ENCODE measurements at places on chromosomes 2 and 18.

DNA sequence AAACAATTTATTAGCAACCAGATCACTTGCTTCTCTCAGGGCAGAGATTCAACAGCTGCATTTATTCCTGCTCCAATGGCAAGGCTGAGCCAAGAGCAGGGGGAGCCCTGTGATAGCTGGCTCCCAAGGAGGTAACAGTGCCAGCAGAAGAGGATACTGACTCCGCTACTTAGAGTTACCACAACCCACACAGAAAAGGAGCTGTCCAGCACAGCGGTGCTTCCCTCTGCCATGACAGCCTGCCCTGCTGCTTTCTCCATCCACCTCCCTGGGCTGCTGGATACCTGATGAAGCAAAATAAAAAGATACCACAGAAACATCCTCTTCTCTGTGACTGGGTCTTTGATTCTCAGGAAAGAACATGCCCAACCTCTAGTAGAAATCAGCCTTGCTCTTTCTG lies 467.2 kb downstream of the LRRTM4 start:
- no peak for DNase-seq

GRCh38 chr18:46332286-46332801 lies 228.2 kb downstream of the HAUS1 start:
- no peak for DNase-seq

DNA sequence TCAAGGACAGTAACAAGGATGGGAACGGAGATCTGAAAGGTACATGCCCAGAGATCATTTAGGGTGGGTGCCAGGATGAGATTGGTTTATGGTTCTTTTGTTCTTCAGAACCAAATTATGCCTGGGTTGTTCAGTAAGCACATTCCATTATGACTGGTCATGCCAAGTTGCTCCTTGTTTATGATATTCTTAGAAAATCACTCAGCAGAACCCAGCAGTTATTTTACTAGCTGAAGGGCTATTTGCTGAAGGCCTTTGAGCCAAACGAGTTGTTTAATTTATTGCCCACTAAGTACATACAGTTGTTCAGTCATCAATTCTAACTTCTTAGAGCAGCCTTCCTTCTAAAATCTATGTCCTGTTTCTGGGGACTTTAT lies 635 bp downstream of the SLC3A1 start:
- DNase-seq, result peak; percentile 9

DNA sequence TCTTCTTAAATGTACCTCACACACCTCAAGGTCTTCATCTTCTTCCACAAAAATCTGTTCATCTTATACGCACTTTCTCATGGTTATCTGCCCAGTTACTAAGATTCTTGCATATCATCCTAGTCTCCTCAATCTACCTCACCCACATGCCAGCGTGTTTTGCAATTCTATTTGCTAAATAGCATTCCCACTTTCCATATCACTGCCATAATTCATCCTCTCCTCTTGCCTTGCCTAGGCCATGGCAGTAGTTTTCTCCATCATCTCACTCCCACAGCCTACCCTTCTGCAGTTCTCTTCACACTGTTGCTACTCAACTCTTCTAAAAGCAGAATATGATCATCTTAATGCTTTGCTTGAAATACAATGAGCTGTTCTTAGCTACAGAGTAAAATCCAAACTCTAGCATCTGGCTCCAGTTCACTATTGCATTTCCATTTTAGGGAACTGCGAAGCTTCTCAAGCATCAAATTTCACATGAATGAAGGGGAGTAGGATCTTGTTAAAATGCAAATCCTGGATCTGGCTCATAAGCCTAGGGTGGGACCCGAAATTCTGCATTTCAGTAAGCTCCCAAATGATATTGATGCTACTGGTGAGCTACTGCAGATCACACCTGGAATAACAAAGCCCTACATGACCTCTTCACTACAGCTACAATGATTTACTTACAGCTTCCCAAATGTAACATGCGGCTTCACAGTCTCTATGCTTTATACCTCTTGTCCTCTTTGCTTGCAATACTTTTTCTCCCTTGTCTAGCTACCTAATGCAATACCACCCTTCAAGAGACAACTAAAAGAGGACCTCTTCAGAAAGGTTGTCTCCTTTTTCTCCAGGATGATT lies 293.9 kb downstream of the SATB2 start:
- no peak for DNase-seq

GRCh38 chr2:13260402-13260801 lies 543.7 kb downstream of the TRIB2 start:
- no peak for DNase-seq

GRCh38 chr2:167832868-167833287 lies 414.5 kb downstream of the STK39 start:
- DNase-seq, result no peak

GRCh38 chr18:44876755-44877154 lies 196.1 kb downstream of the SETBP1 start:
- DNase-seq, result no peak

- DNase-seq, result no peak
Measured at GRCh38 chr2:239600001-239600593, 199.3 kb upstream of the HDAC4 start.

DNA sequence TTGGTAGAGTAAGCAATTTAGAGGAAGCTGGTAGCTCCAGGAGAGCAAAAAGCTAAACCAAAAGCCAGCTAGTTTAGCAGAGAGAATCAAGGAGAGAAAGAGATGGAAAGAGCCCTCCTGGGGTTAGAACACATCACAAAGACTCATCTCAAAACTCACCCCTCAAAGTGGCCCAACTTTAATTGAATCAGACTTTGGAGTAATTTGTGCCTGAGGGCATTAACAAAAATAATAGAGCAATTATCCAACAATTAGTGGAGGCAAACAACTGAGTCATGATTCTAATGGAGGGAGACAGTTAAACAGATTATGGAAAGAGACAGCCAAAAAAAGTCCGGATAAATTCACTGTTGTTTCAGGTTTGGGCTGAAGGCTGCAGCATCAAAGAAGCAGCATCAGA lies 417.4 kb downstream of the KCNJ3 start:
- no peak for DNase-seq

DNA sequence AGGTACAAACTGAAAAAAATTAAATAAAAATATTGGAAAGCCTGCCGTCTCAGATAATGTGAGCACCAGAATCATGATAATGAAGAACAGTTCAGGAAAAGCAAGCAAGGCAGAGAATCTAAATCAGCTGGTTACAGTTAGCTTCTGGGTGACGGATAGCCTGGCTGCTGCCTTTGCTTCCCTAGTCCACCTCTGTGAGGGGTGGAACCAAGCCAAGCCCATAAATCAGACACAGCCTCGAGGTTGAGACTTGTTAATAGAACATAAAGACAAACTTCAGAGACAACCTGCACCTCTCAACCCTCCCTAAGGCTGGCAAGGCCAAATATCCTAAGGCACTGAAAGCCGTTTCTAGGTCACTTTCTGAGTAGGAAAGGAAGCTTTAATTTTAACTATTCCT lies 334.7 kb upstream of the SLC39A10 start:
- no peak for DNase-seq

DNA sequence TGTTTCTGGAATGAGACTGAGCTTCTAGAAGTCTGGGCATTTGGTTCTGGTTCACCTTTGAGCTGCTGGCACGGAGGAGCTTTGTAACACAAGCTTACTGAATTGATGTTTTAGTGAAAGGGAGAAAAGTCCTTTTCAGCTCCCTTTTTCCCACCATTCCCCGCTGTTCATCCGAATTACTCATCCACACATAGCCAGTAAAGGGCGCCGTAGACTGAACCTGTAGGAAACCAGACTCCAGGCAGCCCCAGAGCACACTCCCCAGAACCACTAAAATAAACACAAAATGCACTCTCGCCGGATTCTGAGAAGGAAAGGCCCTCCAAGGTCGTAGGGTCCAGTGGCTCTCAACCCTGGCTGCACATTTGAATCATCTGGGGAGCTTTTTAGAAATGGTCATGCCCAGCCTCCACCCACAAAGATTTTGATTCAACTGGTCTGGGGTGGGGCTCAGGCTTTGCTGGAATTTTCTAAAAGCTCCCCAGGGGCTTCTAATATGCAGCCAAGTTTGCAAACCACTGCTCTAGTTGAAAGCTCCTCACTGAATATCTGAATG lies 29.6 kb downstream of the TCF7L1 start:
- peak; percentile 42 for DNase-seq

- DNase-seq, result no peak
Measured at GRCh38 chr2:136404925-136405324, 287.0 kb upstream of the CXCR4 start.

DNA sequence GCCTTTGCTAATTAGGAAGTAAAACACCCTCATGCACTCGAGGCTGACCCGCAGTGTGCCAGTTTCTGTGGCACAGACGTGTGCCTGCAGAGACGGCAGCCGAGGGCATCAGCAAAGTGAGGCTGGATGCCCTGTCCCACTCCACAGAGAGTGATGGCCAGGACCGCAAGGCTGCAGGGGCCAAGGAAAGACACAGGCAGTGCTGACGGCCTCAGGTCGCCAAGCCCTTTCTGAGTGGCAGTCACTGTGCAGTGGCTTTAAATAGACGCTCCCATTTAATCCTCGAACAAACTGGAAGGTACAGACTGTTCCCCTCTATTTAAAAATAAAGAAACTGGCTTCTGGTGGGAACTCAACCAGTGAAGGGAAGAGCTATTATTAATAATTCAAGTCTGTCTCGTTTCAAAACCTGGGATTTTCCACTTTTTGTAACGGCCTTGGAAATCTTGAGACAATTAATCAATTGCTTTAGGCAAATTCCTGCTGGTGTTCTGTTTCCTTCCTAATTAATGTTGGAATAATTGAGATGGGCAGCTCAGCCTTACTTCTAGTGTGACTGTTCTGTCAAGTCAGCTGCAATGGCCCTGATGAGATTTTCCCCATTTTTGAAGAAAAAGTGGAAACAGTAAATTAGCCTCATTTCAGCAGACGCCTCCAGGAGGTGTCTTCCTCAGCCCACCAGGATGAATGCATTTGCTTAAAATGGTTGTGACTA lies 644.6 kb upstream of the RAB6C start:
- no peak for DNase-seq

DNA sequence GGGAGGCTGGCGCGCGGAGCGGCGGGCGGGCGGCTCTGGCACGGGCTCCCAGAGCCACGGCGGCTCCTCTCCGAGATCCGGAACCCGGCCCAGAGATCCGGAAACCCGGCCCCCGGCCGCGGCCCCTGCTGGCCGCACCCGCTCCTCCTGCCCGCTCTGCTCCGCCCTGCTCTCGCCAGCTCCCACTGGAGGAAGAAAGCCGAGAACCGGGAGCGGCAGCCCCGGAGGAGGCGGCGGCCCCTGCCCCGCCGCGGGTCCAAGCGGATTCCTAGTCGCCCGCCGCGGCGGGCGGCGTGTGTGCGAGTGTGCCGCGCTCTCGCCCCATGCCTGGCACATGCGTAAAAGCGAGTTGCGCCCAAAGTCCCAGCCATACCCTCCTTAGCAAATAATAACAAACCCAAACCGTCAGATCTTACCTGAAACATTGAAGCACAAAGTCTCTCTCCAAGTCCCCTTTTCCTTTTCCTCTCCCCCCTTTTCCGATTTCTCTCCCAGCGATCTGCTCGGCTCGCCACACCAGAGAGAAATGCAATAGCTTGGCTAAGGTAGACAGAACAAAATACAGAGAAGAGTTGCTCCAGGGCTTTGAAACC lies 108.7 kb upstream of the KCTD1 start:
- DNase-seq, result peak; percentile 54

DNA sequence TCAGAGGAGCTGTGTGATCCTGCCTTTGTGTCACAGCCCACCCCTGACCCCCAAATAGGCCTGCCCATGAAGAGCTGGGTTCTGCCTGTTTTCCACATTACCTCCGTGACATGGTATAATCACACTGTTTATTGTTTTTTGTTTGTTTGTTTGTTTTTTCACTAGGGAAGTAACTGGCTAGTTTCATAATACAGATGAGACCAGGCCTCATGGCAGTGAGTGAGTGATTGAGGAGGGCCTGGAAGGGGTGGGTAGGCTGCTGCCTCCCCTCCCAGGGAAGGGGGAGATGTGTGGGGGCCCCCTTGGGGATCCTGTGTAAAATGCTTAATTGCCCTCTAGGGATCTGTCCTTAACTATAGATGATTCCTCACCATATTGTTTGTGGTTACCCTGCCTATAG lies 190.5 kb downstream of the LDLRAD4 start:
- DNase-seq, result no peak

- DNase-seq, result no peak
Measured at GRCh38 chr2:119068154-119068725, 90.3 kb downstream of the C1QL2 start.

DNA sequence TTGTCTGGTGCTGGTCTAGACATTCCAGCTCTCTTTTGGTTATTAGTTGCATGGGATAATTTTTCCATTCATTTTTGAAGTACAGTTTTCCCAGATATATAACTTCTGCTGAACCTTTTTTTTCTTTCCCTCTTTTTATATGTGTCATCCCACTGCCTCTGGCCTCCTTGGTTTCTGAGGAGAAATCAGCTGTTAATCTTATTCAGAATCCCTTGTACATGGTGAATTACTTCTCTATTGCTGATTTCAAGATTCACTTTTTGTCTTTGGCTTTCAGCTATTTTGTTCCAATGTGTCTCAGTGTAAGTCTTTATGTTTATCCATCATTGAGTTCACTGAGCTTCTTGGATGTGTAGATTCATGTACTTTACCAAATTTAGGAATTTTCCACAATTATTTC lies 99.7 kb downstream of the ARHGEF4 start:
- no peak for DNase-seq

DNA sequence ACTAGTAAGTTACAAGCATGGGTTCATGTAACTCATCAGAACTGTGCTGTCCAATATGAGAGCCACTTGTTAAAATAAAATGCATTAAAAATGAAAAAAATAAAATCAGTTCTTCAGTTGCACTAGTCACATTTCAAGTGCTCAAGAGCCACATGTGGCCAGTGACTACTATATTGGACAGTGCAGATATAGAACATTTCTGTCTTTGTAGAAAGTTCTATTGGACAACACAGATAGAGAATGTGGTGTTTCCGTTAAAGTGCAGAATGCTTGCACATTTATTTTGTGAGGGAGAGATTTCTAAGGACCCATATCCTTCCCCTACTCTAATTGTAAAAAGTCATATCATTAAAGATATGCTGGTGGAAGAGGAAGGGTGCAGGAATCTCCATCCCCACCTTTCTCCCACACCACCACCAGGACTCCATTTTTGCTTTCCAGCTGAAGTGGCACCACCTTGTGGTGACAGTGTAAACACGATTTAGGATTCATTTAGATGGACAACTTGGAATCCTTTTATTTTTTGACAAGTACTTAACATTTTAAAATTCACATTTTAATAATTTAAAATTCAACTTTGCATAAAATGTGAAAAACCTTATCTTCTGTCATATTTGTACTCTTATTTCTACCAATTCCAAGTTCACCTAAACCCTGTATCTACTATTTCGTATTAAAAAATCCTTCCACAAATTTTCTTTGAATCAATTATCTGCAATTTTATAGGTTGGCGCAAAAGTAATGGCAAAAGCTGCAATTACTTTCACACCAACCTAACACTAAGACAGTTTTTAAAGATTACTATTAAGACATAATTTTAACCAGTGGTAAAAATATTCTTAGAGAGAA lies 9.4 kb upstream of the CD302 start:
- peak; percentile 7 for DNase-seq
